ENCODE measurements at places on chromosomes 4 and X.

DNA sequence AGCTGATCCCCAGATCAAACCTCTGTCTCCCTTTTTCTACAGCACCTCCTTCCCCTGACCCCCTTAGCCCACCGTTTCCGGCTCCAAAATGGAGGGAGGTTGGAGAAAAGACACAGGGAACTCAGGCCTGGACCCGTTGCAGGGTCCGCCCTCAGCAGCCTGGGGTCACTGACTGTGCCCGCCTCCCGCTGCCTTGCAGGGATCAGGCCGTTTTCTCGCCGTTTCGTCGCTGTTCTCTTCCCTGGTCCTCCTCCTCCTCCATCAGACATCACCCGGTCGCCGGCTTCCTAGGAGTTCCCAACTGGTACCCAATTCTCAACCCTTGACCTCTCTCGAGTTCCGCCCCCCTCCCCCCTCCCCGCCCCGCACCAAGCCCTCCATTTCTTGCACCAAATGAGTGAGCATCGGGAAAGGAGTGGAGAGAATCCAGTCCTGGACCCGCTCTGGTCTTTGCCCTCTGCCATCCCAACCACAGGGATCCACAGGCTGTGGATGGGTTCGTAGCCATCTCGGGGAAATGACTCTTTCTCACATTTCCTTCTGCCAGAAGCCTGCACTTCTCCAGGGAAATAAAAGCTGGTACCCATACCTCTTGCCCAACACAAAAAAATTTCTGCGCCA, 493 bp downstream of the TCEAL5 start:
- DNase-seq: no peak

GRCh38 chrX:12903646-12904045, 2.8 kb upstream of the TLR8 start:
- no peak for DNase-seq

GRCh38 chr4:180106122-180106521, 2137.1 kb upstream of the TENM3 start:
- no peak for DNase-seq

- no peak for DNase-seq
Measured at GRCh38 chr4:72325215-72325614, 243.8 kb downstream of the ADAMTS3 start.

DNA sequence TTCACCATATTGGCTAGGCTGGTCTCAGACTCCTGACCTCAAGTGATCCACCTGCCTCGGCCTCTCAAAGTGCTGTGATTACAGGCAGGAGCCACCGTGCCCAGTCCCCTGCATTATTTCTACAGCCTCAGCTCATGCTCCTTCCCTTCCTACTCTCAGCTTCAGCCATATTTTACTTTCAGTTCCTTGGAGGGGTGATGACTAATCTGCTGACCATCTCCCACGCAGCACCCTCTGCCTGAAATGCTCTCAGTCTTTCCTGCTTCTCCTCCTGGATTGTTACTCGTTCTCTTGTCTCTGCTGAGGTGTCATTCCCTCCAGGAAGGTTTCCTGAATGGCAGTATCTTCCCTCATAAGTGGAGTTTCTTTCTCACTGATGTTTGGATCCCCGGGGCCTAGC, 63.3 kb downstream of the MOSPD2 start:
- DNase-seq: peak; percentile 37
